ENCODE measurements at places on chromosomes 2 and 18. TPM values are rescaled to one million over a fixed set of nuclear protein-coding genes. Genes with fewer than 3 reads are reported as not detected.

DNA sequence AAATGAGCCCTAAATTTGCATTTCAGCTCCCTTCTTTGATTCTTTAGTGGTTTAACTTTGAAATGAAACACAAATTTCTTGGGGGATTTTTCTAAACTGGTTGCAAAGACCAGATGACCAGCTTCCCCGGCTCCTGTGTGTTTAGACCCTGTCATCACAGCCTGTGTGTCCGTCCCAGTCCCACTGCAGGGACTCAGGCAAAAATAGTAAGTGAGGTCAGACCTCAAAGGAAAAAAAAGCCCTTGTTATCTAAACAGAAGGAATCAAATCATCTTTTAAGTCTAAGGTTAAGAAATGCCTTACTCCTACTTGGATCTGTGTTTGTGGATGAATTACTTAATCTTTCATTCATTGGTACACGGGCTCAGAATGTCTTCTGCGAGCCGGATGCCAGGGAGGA is 423.7 kb downstream of the LPIN1 start:
- H3K27ac ChIP-seq, result no peak overlapping the region
- H3K36me3 ChIP-seq, result no peaks in the 10 kb centered on the region
- no peak overlapping the region for H3K4me3 ChIP-seq
- no peaks in the 10 kb centered on the region for H3K4me1 ChIP-seq
- H3K27me3 ChIP-seq, result no peaks in the 10 kb centered on the region

- H3K4me1 ChIP-seq, result peaks cover 25% of the 10 kb centered on the region
- H3K4me3 ChIP-seq, result no peak overlapping the region
- H3K27me3 ChIP-seq, result no peaks in the 10 kb centered on the region
- no peak for DNase-seq
These were observed 176.0 kb downstream of the THADA start for GRCh38 chr2:43419876-43420275.

Gene HTR2B
- not detected for polyA plus RNA-seq

DNA sequence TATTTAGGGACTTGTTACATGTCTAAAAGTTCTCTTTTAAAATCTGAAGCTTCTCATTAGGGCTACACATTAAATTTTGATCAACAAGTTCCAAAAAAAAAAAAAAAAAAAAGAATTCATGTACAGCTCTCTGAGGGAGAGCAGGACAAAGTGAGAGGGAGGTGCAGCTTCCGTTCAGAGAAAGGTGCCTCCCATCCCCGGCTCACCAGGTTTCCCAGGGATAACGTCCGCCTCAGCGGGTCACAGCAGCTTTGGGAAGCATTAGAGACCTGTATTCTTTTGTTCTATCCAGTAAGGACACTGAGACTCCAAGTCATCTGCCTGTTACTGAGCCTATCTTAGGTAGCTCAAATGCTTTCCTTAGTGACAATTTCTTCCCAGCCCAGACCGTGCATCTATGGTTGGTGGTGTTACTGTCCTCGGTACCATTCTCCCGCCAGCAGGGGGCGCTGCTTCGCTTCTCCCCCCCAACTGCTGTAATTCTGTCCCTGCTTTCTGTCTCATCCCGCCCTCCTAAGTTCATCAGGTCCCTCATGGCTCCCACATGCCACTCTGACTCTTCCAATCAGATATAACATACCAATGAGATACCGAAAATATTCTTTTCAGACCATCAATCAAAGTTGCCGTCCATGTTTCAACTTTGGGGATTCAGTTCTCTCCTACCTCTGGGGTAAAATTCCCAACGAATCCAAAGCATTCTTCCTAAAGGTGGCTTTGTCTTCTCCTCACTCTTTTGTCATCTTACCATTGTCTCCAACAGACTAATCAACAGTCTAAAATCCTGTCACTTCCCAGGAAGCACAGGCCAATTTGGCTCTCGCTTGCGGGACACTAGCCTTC is 466.5 kb downstream of the METTL4 start:
- no peak overlapping the region for H3K27ac ChIP-seq
- H3K4me1 ChIP-seq, result peaks cover 2% of the 10 kb centered on the region
- no peaks in the 10 kb centered on the region for H3K27me3 ChIP-seq
- no peak for DNase-seq

Gene SERPINB7
- polyA plus RNA-seq, result 408 TPM

- H3K27me3 ChIP-seq, result no peaks in the 10 kb centered on the region
- no peak overlapping the region for H3K27ac ChIP-seq
- no peak for DNase-seq
- no peaks in the 10 kb centered on the region for H3K36me3 ChIP-seq
- H3K4me3 ChIP-seq, result no peak overlapping the region
These were observed 191.5 kb downstream of the SLC8A1 start for GRCh38 chr2:40260437-40260836.

DNA sequence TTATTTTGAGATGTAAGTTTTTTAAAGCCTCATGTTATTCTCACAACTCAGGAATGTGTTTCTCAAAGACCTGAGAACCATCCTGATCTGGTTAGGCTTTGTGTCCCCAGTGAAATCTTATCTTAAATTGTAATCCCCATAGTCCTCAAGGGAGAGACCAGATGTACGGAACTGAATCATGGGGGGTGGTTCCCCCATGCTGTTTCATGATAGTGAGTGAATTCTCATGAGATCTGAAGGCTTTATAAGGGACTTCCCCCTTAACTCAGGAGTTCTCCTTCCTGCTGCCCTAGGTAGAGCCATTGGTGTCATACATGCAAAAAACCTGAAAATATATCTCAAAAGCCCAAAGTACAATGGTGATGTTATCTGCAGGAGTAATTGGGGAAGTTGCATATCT is 836.7 kb downstream of the CBLN2 start:
- no peak for DNase-seq
- no peaks in the 10 kb centered on the region for H3K27me3 ChIP-seq
- H3K4me1 ChIP-seq, result no peaks in the 10 kb centered on the region

- DNase-seq, result no peak
- no peak overlapping the region for H3K27ac ChIP-seq
- peaks cover 6% of the 10 kb centered on the region for H3K4me1 ChIP-seq
These were observed 5.4 kb downstream of the SCLY start for GRCh38 chr2:238066218-238066617.

Gene POTEI
- polyA plus RNA-seq, result not detected
